ENCODE measurements at places on chromosomes 2 and 18.

GRCh38 chr2:19559596-19560240 is 201.3 kb upstream of the OSR1 start:
- DNase-seq = no peak

DNA sequence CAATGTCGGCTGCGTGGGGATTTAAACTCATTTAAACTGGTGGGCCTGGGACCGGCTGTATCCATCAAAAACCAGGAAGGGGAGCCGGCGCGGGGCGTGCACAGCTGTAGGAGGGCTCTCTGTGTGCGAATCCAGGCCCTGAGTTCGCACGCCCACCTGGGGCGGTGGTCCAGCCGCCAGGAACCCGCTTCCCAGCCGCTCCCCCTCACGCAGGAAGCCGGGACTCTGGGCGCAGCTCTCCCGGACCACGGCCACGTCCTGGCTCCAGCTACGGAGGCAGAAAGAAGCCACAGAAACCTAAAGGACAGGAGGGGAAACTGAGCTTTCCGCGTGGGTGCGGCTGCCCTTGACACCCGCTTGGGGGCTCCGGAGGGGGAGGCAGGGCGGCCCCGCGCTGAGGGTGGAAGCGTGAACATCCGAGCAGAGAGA is 80.6 kb downstream of the GFPT1 start:
- DNase-seq = no peak

GRCh38 chr2:26587994-26588393 is 53.2 kb downstream of the CIB4 start:
- no peak for DNase-seq

GRCh38 chr2:44148999-44149398 is 19.7 kb upstream of the PPM1B start:
- no peak for DNase-seq

DNA sequence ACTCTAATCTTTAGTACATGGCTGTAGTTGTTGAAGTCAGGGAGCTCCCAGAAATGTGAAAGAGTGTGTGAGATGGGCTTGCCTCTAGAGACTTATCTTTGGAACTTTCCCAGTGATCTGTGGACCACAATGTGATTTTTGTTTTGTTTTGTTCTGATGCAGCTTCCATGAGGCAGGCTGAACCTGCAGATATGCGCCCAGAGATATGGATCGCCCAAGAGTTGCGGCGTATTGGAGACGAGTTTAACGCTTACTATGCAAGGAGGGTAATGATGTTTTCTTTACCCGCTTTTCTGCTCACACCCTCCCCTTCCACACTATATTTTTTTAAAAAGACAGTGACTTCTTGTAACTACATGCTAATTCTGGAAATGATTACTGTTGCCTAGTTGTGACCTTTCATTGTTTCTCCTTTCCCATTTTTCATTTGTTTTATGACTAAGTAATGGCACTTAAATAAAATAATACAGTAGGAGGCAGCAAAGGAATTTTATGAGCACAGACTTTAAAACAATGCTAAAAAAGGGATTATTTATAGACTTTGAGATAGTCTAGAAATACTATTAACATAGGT is 29.3 kb downstream of the BCL2L11 start:
- no peak for DNase-seq

DNA sequence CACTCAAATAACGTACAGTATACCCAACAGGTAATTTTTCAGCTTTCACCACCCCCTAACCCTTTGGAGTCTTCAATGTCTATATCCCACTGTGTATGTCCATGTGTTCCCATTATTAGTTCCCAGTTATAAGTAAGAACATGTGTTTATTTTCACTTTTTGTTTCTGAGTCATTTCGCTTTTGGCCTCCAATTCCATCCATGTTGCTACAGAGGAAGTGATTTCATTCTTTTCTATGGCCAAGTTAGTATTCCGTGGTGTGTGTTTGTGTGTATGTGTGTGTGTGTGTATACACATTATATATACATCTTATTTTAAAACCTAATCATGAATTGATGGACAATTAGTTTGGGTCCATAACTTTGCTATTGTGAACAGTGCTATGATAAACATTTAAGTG is 464.4 kb downstream of the CMPK2 start:
- DNase-seq = no peak

DNA sequence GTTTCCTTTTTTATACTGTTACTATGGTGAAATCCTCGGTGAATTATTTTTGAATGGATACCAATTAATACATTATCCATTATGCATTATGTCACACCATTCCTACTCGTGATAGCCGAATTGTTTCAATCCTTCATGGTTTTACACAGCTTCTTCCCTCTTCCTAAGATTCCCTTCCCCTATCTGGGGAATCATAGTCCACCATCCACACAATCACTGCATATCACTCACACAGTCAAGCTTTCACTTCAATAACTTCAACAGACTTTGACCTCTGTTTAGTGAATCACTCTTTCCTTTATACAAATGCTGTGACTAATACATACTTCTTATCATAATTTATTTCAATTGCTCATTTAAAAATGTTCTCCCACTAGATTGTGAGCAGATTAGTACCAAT is 1108.1 kb upstream of the LRRTM1 start:
- DNase-seq = no peak

DNA sequence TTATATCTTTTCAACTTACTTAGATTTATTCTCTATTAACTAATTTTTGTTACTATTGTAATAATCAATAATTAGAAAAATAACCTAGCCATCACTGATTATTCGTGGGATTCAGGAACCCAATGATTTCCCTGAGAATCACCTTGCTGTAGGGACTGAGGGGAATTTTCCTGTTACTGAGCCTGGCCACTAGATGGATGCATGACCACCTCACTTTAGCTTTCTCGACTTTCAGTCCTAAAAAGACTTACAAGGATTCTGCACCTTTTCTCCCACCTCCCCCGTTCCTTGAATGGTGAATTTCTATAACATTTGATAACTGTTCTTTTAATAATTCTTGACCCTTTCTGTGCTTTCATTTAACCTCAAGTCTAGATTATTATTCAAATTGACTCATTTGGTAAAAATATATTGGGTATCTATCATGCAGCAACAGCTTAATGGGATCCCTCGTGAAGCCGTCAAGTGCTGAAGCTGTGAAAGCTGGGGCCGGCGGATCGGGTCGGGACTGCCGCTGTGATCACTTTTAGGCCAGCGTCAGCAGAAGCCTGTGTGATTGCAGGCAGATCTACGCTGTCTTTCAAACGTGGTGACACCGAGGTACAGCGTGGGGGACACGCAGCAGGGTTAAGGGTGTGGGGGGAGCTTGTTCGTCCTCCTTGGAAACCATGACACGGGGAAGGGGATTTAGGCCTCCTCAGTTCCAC is 38.8 kb upstream of the TMEM18 start:
- no peak for DNase-seq

- DNase-seq = no peak
These were observed 8.6 kb downstream of the ERFE start for GRCh38 chr2:238167344-238167715.

DNA sequence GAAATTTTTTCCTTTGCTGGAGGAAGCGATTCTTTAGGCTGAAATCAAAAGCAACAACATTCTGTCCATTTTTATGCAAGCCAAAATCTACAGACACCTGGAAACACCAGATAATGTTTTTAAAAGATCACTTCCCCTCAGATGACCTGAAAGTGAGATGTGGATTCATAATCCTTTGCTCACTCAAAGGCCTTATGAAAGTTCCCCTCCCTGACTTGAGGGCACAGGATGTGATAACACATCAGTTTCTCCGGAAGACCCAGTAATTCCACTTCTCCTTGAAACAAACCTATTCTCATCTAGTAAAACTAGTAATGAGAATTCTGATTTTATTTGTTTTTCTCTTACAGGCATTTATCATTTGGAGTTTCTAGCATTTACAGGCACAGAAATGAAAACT is 218.3 kb upstream of the RND3 start:
- no peak for DNase-seq

DNA sequence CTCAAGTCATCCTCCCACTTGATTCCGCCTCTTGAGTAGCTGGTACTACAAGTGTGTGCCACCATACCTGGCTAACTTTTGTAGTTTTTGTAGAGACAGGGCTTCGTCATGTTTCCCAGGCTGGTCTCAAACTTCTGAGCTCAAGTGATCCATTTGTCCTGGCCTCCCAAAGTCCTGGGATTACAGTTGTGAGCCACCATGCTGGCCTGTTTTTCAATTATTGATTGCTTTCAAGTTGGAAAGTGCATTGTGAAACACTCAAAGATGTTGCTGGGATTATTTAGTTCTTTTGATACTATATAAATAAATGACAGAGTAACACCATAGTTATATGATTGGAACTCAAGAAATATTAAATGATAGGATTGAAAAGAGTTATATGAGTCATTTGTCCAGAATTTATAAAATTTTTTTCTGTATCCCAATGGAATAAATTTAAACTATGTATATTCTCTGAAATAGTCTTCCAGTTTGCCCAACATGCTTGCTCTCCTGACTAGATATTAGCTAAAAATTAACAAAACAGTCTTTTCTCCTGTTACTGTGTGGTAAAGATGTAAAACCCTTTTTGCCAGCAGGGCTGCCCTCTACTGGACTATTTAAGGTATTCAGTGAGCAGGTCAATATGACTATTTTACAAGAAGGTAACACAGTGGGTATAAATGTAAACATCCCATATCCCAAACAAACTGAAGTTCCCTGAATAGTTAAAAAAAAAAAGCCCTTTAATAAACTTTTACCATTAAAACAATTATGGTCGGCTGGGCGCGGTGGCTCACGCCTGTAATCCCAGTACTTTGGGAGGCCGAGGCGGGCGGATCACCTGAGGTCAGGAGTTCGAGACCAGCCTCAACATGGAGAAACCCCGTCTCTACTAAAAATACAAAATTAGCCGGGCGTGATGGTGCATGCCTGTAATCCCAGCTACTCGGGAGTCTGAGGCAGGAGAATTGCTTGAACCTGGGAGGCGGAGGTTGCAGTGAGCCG is 42.7 kb downstream of the ACSL3 start:
- no peak for DNase-seq

GRCh38 chr2:239803766-239804115 is 221.4 kb downstream of the NDUFA10 start:
- no peak for DNase-seq

- no peak for DNase-seq
These were observed 32.6 kb upstream of the PPP3R1 start for GRCh38 chr2:68284896-68285295.

- DNase-seq = no peak
These were observed 40.1 kb downstream of the RTN4 start for GRCh38 chr2:55010149-55010591.

DNA sequence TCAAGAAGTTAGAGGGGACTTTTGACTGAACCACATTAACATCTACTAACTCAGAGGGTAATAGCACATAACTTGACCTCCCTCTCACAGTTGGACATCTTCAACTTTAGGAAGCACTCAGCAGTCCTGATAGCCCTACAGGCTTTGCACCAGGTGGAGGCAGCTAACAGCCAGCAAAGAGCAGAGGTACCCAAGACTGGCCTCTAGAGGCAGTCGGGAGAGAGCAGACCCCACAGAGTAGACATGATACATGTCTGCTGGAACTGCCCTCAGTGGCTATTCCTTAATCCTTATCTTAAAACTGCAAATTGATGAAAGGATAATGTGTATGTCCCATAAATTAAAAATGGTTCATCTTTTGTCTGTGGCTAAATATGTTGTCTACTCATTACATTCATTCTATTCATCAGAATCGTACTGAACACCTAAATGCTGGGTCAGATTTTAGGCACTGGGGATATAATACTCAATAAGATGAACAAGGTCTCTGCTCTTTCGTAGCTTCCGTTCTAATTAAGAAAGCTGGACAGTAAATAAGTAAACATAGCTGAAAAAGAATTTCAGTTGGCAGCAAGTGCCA is 49.8 kb downstream of the CAB39 start:
- DNase-seq = no peak

DNA sequence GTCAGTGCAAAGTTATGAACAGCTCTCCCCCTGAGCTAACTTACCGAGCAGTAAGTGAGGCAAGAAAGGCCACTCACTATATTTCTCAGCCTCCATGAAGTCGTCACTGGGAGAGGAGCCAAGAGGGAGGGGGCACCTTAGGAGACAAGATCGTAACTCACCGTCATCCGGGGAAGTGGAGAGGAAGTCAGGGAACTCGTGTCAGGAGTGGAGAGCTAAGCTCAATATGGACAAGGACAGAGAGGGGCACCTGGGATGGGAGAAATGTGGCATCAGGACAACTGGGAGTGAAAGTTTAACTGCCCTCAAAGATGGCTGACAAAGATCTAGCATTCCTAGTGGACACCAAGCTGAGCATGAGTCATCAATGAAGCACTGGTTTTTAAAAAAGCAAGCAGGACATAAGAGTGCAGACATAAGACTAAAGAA is 37.1 kb downstream of the BCL11A start:
- DNase-seq = no peak

DNA sequence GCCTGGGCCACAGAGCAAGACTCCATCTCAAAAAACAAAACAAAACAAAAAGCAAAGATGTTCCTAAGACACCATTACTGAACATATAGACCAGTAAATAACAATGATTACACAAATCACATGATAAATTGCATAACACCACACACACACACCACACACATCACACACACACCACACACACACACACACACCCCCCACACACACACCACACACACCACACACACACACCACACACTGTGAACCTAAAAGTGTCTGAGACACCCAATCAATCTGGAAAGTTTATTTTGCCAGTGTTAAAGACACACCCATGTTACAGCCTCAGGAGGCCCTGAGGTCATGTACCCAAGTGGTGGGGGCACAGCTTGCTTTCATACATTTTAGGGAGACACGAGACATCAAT is 62.6 kb upstream of the ASAP2 start:
- no peak for DNase-seq

DNA sequence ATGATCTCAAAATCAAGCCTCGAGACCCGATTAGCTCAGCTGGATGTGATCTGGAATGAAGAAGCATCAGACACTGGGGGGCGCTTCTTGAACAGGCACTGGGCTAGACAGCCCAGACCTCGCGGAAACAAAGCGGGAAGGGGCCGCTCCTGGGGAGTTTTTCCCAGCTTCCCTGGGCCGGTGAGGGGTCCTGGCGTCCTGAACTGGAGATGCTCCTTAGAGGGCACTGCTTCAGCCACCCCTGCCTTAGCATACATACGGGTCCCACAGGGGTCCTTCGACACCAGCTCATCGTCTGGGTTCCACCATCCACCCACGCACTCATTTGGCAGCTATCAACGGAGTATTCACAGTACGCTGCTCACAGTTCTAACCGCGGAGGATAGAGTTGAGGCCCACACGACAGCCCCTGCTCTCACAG is 146.7 kb downstream of the TSN start:
- no peak for DNase-seq

DNA sequence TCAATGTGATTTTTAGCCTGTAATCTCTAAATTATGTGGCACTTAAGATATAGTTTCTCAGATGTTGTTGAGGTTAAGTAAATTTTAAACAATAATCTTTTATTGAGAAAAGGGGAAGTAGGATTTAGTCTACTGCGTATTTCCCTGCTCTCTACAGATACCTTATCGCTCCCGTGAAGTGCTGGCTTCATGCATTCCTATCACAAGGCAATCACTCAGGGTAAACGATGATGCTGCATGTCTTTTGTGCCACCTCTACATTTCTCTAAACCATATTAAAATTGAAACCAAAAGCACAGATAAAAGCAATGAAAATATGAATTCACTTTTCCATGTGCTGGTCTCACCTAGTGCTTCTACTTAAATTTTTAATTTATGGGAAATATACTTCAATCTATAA is 14.4 kb upstream of the RPE start:
- no peak for DNase-seq

GRCh38 chr18:54766634-54767033 is 61.6 kb upstream of the RAB27B start:
- no peak for DNase-seq

- no peak for DNase-seq
These were observed 39.4 kb upstream of the CYBRD1 start for GRCh38 chr2:171482877-171483276.

Data from amygdala (tissue), 56 donors.